ENCODE measurements at places on chromosomes 2 and 18.

DNA sequence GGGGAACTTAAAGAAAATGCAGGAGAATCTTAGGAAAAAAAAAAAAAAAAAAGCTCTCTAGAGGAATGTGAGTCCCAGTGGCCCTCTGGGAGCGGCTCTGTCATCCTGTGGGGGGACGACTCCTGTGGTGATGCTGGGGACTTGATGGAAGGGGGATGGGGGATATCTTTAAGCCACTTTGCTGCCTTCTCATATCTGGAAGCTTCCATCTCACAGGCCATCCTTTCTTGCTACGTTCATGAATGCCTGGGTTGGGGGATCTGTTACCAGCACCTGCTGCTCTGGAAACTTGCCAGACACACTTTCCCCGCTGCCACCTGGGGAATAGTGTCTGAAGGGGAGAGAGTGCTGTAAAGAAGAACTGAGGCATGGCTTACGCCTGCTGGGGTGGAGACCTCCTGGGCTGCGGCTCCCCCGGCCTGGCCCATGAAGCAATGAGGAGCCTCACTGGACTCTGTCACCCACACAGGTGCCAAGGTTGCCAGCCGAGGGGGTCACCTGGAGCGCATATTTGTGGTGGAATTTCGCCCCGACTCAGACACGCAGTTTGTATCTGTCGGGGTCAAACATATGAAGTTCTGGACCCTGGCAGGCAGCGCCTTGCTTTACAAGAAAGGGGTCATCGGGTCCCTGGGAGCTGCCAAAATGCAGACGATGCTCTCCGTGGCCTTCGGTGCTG is 92.8 kb downstream of the RTN4 start:
- DNase-seq = no peak

- DNase-seq = no peak
Observed at GRCh38 chr2:209977386-209978239, 24.8 kb upstream of the RPE start.

GRCh38 chr2:232490221-232491138 is 2.8 kb upstream of the ECEL1 start:
- DNase-seq = no peak

DNA sequence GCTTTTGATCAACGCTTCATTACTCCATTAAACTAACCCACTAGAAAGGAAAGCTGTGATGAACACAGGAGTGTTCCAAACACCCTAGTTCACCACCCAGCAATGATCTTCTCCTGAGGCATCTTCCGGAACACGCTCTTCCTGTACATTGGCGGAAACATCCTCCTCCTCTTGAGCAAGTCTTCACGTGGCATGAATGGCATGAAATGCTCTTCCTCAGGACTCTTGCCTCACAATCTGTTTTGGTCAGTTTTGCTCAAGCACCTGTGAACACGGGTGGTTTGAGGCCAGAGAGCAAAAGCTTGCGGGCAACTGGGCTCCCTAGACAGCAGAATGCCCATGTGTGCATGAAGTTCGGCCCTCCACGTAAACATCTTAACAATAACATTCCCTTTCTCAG is 734.2 kb upstream of the SALL3 start:
- DNase-seq = no peak

DNA sequence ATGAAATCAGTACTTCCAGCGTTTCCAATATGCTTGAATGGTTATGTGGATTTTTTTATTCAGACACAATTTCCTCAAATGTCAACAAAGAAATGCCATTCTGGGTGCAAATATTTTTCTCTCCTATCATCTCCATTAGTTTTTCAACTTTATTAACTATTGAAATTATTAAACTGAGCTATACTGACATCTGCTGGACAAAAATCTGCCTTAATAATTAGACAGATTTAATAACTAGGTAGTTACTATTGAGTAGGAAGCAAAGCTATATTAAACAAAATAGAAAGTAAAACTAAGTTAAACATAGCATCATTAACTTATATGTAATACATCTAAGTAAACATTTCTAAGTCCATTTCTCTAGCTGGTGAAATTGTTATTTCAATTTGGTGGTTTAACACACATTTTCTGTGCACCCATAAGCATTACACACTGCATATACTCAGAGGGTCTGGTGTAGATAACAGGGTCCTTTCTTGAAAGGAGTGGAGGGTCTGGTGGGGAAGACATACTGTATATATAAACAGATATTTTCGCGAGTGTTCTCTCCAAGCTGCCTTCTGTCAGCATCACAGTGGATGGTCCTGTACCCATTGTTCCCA is 77.0 kb downstream of the LANCL1 start:
- DNase-seq = peak; percentile 12

DNA sequence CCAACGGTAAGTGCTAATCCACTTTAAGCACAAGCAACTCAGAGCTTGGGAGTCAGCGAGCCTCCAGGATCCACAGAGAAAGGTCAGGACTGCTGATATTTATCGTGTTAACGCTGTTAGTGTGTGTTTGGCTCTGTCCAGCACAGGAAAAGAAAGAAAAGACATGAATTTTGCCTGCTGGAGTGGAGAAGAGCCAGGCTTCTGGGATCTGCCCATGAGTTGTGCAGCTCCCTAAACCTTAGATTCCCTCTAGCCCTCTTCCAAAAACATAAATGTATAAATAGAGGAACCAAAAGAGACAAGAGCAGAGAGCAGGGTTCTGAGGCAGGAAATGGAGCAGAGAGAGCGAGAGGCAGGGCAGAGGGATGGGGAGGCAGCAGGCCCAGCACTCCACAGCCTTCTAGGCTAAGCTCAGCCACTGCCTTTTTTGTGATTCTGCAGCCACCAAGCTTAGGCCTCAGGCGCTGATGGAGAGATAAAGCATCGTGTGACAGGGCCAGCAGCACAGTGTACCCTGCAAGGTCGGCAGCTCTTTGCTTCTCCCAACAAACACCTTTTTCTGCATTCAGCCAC is 14.5 kb upstream of the MAT2A start:
- DNase-seq = no peak

- no peak for DNase-seq
Observed at GRCh38 chr2:206305523-206306245, 31.2 kb downstream of the ZDBF2 start.

GRCh38 chr2:204027091-204027490 is 90.5 kb downstream of the ICOS start:
- DNase-seq = no peak

- DNase-seq = no peak
Observed at GRCh38 chr2:99356853-99357252, 19.7 kb downstream of the EIF5B start.

GRCh38 chr2:60459851-60460250 is 93.6 kb downstream of the BCL11A start:
- DNase-seq = no peak

GRCh38 chr2:233470011-233470687 is 96.4 kb downstream of the USP40 start:
- peak; percentile 44 for DNase-seq

DNA sequence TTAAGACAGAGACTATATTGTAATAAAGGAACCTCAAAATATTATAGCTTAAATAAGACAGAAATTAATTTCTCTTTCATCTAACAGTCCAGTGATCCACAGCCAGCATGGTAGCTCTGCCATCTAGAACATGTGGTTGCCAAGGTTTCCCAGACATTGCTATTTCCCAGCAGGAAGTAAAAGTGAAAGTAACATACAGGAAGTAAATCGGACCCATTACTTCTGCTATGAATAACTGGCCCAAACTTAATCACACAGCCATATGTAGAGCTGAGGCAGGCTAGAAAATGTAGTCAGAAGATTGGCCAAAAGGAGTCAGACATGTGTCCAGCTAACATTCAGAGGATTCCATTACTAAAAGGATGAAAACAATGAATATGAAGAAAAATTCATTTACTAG is 71.0 kb downstream of the NOL4 start:
- no peak for DNase-seq

- no peak for DNase-seq
Observed at GRCh38 chr2:224134003-224134734, 95.1 kb upstream of the SERPINE2 start.

DNA sequence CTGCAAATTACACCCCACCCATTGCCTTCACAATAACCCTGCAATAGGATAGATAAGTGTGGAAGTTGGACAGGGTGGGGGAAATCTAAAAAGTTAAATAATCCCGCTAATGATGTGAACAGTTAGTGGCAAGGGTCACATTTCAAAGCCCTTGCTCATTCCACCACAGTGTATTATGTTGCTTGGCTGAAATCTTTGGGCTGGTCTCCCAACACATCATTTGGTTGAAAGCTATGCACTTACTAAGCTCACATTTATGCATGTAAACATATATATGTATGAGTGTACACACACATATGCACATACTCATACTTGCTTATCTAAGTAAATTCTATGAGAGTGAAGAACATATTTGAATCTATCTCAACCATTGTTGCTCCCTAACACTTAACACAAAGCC is 197.8 kb downstream of the RDH14 start:
- no peak for DNase-seq

GRCh38 chr18:31739651-31740050 is 21.0 kb downstream of the SLC25A52 start:
- no peak for DNase-seq

Data from renal cortex interstitium (tissue), 15 donors.